ENCODE measurements at places on chromosomes 1 and 21. TPM values are rescaled to one million over a fixed set of nuclear protein-coding genes. Genes with fewer than 3 reads are reported as not detected.

GRCh38 chr1:84771895-84772294 is 81.6 kb upstream of the SSX2IP start:
- no peak for DNase-seq

GRCh38 chr1:213658457-213658856 is 329.3 kb upstream of the PROX1 start:
- no peak for DNase-seq

The RCSD1 gene
- total RNA-seq: not detected

The HSD11B1 gene
- not detected for total RNA-seq

DNA sequence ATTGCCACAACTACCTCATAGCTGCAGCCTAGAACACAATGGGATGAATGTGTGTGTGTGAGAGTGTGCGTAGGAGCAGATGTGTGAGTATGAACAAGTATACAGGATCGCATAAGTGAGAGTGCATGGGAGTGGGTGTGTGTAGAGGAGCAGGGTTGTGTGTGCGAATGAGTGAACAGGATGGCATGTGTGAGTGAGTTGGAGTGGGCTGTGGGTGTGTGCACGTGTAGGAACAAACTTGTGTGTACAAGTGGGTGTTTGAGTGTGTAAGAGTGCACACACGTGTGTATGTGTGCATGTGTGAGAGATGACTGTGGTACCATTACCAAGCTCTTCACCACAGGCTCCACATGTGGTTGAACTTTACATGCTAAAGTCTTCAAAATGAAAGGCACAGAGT is 175.4 kb upstream of the EDN2 start:
- no peak for DNase-seq

DNA sequence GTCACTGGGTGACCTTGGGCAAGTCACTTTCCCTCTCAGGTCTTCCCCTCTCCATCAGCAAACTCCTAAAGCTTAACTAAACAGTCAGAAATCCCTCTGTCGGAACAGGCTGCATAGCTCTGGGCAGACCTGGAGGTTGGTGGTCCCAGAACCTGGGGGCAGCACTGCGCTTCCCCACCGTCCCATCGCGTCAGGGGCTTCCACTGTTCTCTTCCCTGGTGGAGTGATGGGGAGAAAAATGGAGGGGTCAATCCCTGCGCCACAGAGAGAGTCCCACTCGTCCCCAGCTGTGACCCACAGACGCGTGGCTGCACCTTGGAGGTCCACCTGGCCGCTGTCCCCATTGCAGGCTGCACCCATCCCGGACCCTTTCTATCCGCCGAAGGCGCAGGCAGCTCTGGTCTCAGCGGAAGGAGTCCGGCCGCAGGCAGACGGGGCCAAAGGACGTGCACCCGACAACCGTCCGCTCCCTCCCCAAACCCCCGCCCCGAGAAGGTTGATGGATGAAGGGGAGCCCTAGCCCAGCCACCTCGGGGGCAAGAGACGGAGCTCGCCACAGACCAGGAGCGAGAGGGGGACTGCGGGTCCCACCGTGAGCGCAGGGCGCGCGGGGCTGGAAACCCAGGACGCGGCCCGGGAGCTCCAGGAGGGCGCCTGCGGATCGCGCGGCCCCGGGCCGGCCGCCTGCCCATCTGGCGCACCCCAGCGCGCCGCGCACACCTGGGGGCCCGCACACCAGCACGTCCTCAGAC is 588 bp upstream of the WNT3A start:
- DNase-seq: no peak

Data from A673 (cell line).